ENCODE measurements at places on chromosomes 3 and 15.

DNA sequence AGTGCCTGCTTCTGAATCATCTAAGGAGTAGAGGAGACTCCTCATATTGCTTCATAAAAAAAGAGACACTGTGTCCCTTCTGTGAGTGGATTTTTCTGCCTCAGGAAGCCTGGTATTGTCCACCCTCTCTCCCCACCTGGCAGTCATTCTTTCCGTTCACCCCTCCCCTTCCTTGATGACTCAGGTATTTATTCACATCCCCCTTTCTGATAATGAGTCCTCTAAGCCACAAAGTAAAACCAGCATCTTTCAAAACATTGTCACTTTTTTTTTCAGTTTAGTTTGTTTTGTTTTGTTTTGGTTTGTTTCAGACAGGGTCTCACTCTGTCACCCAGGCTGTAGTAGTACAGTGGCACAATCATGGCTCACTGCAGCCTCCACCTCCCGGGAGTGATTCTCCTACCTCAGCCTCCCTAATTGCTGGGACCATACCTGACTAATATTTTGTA lies 65.2 kb upstream of the UBE2E1 start:
- no peak for DNase-seq

- no peak for DNase-seq
Measured at GRCh38 chr15:74613089-74613952, 2.3 kb upstream of the CLK3 start.

DNA sequence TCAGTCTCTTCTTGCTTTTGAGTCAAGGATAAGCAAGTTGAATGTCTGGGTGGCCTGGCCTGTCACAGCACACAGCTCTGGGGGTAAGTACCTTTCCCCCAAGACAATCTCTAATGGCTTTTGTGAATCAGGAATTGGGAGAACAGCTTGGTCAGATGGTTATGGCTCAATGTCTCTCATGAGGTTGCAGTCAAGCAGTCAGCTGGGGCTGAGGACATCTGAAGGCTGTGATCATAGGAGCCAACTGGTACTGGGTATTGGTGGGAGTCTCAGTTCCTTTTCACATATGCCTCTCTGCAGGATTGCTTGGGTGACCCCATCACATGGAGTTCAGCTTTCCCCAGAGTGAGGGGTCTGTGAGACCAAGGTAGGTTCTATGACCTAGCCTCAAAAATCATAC lies 33.0 kb upstream of the TMEM158 start:
- no peak for DNase-seq

GRCh38 chr3:189567766-189568420 lies 63.3 kb upstream of the TP63 start:
- no peak for DNase-seq

DNA sequence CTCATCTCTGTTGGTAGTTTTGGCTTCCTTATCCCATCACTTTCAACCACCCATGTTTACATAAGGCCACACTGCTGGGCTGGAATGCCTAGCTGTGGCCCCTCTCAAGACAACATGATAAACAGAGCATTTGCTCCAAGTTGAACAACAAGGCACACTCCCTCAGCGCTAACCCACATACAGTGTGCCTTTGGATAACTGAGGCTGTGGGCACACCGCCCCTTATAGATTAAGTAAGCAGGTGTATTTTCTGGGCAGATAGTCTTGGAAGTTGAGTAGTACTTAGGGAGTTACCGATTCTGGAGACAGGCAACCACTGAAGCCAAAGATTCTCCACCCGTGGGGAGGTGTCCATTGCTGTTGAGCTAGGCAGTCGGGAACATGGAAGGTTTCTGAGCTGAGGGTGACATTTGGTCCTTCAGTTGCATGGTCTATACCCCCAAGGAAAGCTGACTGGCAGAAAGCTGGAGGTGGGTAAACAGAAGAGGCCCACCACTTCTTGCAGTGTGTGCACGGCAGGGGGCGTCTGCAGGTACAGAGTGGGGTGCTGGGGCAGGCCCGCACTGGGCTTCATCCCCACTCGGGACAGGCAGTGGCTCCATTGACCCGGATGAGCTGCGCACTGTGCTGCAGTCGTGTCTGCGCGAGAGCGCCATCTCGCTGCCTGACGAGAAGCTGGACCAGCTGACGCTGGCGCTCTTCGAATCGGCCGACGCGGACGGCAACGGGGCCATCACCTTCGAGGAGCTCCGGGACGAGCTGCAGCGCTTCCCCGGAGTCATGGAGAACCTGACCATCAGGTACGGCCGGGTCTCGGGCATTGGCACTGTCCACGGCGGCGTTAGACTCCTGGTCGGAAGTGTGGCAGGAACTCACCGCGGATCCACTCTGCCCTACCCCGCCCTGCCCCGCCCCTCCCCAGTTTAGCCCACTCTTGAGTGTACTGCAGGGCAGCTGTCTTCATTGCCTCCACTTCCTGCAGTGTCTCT lies 16.8 kb downstream of the NOX5 start:
- DNase-seq: peak; percentile 27

DNA sequence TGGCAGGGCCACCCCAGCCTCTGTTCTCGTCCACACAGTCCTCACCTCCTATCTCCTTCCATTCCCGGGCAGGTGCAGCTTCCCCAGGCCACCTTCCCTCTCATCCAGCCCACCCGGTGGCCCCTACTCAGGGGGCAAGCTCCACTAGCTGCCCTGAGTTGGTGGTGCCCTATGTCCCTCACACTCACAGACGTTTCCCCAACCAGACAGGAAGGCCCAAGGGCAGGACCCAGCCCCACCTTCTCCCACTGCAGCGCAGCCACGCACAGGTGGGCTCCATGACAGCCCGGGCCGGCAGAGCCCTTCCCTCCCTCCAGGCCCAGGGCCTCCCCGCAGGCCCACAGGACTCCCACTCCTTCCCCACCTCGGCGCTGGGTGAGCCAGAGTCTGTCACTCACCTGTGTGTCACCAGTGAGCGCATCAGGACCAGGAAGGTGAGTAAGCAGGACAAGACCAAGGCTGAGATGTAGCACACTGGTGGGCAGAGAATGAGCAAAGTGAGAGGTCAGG lies 11.1 kb downstream of the ISLR start:
- DNase-seq: no peak

- no peak for DNase-seq
Measured at GRCh38 chr15:82186719-82187406, 75.7 kb downstream of the EFL1 start.

DNA sequence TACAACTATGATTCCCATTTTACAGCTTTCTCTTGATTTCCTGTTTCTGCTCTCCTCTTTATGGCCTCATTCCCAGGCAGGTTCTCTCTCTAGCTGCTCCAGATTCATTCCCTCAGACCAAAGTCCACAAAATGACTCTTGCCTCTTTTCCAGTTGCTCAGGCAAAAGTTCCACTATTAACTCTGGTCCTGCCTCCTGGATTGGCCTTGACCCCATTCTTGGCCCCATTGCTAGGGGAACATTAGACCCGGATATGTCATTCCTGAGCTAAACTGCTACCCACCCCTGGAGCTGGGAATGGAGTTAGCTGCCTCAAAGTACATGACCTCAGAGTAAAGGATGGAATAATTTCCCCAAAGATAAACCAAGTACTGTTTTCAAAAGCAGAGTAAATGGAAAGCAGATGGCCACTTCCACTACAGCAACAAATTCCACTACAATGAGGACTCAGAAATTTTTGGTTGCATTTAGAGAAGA lies 73.0 kb upstream of the GAP43 start:
- DNase-seq: no peak

DNA sequence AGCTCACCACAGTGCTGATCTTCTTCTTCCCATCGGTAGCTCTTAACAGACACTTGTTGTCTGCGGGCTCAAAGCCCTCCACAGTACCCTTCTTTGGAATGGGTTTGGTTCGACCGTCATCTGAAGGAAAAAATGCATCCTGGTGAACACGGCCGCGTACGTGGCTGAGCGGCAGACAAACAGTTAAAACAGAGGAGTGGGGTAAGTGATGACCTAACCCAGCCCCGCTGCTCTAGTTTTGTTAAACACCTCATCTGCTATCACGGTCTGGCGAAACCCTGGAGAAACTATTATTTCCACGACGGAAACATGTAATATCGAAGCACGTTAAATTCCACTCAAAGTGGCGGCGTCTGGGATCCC lies 725 bp downstream of the SRP14 start:
- no peak for DNase-seq

DNA sequence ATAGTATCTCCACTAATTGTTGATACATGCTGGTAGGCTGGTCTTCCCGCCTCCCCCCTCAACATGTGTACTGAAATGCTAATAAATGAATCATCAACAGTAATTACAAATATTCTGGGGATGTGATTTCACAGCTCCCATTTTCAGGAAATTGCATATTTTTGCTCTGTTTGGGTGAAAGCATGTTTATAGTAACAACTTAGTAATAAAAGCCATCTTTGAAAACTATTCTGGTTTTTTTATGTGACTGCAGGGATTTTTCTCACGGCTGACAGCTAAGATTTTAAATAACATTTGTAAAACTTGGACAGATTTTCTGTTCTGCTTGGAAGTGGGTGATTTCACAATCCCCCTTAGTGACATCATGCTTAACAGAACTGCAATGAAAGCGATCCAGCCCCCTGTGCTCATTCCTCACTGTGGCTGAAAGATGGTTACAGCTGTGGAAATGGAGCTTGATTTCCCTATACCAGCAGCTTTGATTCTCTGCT lies 25.6 kb upstream of the FAM174B start:
- DNase-seq: peak; percentile 51

All from brain microvascular endothelial cell (primary cell).